Stimulated activated CD4-positive, alpha-beta T cell treated with anti-CD3 and anti-CD28 coated beads, TNF-alpha, amount 100 ng/mL, for 4 hours (primary cell): ENCODE measurements at places on chromosomes 4 and X.

GRCh38 chrX:110430293-110431076 is 71.8 kb downstream of the RTL9 start:
- no peak for DNase-seq

GRCh38 chr4:73669410-73670183 is 49.4 kb upstream of the RASSF6 start:
- DNase-seq: no peak

GRCh38 chrX:127726227-127726626 is 326.0 kb downstream of the ACTRT1 start:
- no peak for DNase-seq

- no peak for DNase-seq
These were observed 281.4 kb downstream of the ZIC3 start for GRCh38 chrX:137847376-137847775.

DNA sequence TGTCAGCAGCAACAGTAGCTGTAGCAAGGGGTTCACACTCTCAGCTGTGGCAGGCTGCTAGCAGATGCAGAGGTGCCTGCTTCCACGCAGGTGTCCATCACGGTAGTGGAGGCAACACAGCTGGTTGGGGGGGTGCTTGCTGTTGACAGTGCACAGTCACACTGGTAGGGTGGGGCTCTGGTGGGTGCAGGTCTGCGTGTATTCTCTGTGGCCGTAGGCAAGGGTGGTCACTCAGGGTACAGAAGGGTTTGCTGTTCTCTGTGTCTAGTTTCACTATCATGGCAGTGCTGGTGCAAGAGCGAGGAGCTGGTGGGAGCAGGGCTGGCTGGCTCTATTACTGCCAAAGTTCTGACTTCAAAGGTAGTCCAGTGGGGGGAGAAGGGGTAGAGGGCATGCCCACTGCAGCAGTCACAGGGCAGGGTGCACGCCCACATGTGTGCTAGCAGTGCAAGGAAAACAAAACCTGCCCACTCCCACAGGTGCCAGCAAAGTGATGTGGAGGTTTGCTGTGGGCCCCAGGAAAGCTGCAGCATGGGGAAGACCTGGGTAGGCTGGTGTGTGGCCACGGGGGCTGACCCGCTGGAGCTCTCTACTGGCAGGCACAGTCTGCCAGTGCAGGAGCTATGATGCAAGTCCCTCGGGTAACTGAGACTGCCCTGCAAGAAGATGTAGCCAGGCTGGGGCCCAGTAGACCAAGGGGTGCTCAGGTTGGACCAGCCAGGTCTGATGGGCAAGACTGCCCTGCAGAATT is 21.6 kb upstream of the WDR17 start:
- no peak for DNase-seq

DNA sequence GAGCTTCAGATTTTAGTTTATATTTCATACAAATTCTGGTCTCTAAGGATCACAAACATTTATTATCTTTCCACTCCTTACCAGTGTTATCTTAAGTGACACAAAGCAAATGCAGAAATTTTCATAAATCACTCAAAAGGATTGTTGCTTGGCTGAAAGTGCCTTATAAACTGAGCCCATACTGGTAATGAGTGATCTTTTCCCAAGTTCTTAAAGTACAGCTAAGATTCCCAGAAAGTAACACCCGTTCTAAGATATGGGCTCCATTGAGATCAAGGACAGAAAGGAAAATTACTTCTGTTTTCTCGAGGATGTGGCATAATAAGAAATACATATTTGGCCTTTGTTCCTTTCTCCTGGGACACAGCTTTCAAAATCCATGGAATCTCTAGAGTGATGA is 313.7 kb downstream of the ARHGAP24 start:
- no peak for DNase-seq

DNA sequence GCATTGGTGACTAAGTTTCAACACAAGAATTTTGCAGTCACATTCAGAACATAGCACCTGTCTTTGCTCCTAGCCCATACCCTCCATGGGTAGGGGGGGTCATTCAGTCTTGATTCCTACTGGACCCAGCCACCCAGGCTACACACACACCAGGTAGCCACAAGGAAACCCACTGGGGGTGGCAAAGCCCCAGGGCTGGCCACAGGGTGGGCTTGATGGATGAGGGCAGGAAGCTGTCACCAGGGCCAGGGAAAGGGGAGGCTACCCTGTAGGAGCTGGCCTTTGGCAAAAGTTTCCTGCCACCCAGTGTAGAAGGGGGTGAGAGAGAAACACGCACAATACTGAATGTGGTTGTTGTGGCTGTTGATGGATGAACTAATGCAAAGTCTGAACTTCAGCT is 74.5 kb upstream of the NKX1-1 start:
- no peak for DNase-seq

- no peak for DNase-seq
These were observed 33.5 kb downstream of the HTRA3 start for GRCh38 chr4:8303081-8303480.

GRCh38 chr4:8694651-8695151 is 102.1 kb downstream of the CPZ start:
- DNase-seq: no peak

DNA sequence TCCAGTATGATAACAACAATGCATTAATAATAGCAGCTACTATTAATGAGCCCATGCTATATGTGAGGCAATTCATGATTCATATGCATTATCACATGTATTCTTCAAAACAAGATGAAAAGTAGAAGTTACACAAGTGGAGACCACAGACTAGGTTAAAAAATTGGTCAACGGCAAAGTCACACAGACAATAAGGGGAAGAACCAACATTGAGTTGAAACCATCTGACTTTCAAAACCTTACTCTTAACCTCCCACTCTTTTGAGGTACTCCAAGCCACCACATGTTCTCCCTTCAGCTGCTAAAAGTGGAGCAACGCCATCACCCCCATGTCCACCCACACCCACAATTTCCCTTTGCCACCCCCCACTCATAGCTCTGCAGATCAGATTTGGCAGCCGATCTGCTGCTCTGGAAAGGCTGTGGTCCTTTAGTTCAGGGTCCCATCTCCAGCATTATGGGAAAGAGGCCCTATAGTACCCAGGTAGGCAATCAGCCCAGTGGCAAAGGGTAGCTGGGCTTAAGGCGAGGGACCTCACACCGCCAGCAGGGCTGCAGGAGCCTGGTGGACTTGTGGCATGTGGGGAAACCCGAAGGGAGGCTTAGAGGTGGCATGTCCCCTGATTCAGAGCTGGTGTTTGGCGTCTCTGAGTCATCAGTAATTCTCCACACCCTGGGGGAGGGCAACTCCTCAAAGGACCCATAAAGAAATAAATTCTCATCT is 33.5 kb upstream of the CYBB start:
- DNase-seq: no peak

- no peak for DNase-seq
These were observed 803.0 kb downstream of the DMD start for GRCh38 chrX:32408389-32408788.

- DNase-seq: peak; percentile 8
These were observed 164.9 kb downstream of the MAML3 start for GRCh38 chr4:139988863-139989765.

GRCh38 chr4:24042094-24042493 is 152.2 kb upstream of the PPARGC1A start:
- no peak for DNase-seq

GRCh38 chr4:178081176-178081575 is 638.9 kb upstream of the AGA start:
- DNase-seq: no peak

DNA sequence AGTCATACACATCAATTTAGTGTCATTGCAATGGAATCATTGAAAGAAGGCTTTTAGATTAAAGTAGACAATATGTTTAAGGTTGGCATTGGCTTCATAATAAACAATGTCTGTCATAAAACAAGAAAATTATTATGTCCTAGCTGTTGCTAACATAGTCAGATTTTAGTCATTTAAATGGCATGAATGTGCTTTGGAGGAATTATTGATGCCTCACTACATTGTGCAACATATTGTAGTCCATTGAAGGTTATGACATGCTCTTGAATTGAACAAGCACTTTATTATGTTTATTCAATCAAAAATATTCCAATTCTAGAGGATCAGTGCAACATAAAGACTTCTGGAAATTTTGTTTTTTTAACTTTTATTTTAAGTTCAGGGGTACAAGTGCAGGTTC is 489.8 kb upstream of the AMOT start:
- no peak for DNase-seq

- no peak for DNase-seq
These were observed 22.9 kb upstream of the CPE start for GRCh38 chr4:165355900-165356300.

DNA sequence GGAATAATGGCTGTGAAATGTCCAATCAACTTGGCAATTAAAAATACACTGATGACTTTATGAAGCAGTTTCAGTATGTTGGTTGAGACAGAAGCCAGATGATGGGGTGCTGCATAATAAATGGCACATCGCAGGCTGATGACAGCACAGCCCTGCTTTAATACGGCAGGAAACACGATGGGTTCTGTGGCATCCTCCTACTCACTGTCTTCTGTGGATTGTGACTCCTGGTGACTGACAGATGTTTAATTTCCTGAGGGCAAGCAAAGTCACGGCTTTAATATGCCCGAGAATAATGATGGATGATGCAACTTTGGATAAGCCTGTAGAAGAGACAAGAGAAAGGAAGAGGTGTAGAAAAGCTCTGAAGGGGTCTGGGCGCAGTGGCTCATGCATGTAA is 295.4 kb downstream of the TRIML1 start:
- DNase-seq: no peak

DNA sequence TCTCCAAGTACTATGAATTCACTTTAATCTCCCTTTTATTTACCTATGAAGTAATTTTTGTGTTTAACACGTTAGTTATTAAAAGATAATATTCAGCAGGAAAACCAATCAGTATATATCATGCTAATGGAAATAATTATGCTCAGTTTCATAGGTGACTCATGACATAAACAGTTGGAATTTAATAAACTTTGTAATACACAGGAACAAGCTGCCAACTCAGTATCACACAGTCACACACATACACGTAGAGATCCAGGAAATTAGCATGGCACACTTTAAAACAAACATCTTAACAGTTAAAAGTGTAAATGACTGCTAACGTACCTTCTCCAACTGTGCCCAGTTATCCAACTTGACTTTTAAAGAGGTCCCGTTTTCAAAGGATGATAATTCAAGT is 2.3 kb downstream of the SPATA4 start:
- no peak for DNase-seq

DNA sequence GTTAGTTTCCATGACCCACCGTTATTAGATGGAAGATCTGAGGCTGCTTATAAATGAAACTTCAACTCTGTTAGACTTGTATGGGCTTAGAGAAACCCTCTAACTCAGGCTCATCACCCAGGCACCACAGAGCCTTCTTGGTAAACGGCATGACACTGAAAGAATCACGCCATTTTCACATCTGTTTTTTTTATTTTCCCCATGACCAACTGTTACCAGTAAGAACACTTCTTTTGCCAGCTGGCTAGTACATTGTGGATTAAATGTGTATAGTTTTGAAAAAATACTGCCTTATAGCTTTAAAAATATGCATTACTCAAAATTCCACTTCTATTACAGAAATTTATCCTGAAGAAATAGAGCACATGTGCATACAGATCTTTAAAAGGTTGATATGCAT is 48.0 kb upstream of the APELA start:
- DNase-seq: no peak

DNA sequence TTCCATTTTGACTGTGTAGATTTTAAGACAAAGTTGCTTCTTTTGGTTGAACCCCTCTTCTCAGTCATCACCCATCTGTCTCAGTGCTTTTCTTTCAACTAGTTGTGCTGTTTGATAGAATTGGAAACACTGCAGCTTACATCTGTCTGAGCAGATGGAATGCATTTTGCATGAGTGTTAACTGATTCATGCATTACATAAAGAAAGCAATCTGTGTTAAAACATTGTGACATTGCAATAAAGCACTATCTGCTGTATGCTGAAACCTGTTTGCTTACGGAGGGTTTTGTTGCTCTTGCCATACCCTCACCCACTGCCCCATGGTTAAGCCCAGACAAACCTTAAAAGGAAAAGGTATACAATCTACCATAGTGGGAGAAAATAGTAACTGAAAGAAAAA is 47.4 kb downstream of the NRK start:
- no peak for DNase-seq
